ENCODE measurements at places on chromosomes 6 and 20. TPM values are rescaled to one million over a fixed set of nuclear protein-coding genes. Genes with fewer than 3 reads are reported as not detected.

Gene RBM24
- total RNA-seq: 13.1 TPM

Gene SMLR1
- total RNA-seq: not detected

Gene VGLL2
- not detected for total RNA-seq

Gene NMBR
- not detected for total RNA-seq

Gene MEP1A
- total RNA-seq: not detected

Gene MYBL2
- total RNA-seq: 76.8 TPM

Gene FKBP1C
- total RNA-seq: 2.0 TPM

Gene KIFC1
- total RNA-seq: 44.5 TPM

Gene HS3ST5
- total RNA-seq: not detected

Gene TREML2
- total RNA-seq: not detected

Gene TMEM244
- total RNA-seq: not detected

Gene TOX2
- total RNA-seq: 9.3 TPM

Gene DEFB132
- not detected for total RNA-seq

Gene TFAP2D
- total RNA-seq: not detected

Gene SNAP91
- 0.32 TPM for total RNA-seq

Gene TAAR8
- not detected for total RNA-seq

Gene ENPP5
- not detected for total RNA-seq

Gene ZNF512B
- 12.2 TPM for total RNA-seq

Gene NHLRC1
- total RNA-seq: 1.9 TPM

Gene TENT5A
- 1.0 TPM for total RNA-seq

Gene GSTA1
- not detected for total RNA-seq

Gene EPHA7
- 0.04 TPM for total RNA-seq

Gene FAM83C
- total RNA-seq: not detected

Gene NRSN1
- total RNA-seq: not detected

Gene SNAI1
- 18.5 TPM for total RNA-seq

Gene XKR7
- total RNA-seq: 0.02 TPM

Gene TTLL9
- total RNA-seq: 0.11 TPM

Gene KCNK16
- total RNA-seq: not detected

Gene SLC16A10
- total RNA-seq: 0.28 TPM

Gene CLPSL1
- not detected for total RNA-seq

Gene HLA-F
- total RNA-seq: 5.1 TPM

Gene QKI
- 54.9 TPM for total RNA-seq

Gene ANKRD66
- not detected for total RNA-seq

Gene CCNC
- 35.6 TPM for total RNA-seq

Gene HCK
- 0.03 TPM for total RNA-seq

Gene FRK
- 1.8 TPM for total RNA-seq

Gene BTN1A1
- not detected for total RNA-seq

Gene ZNF341
- total RNA-seq: 3.8 TPM

Gene SUPT3H
- 4.8 TPM for total RNA-seq
